HFFc6 (cell line): ENCODE measurements at places on chromosomes 7 and 10.

DNA sequence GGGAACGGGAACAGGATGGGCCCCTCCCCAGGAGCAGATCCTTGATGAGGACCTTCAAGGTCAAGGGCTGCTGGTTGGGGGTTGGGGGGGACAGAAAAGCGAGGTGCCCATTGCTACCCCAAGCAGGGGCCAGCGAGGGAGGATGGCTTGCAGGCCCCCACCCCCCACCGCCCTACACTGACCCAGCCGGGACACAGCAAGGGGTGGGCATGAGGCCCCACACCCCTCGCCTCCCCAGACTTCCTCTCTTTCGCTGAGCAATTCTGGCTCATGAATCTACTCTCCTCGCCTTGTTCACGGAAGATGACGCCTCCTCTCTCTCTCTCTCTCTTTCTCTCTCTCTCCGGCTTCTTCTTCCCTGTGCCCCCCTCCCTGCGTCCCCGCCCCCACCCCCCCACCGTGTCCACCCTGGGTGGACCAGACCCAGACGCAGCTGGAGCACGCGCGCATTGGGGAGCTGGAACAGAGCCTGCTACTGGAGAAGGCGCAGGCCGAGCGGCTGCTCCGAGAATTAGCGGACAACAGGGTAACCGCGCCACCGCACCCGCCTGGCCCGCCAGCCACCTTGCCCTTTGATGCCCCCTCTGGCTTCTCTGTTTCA lies 81.1 kb upstream of the GTF2IRD1 start:
- no peak for DNase-seq

DNA sequence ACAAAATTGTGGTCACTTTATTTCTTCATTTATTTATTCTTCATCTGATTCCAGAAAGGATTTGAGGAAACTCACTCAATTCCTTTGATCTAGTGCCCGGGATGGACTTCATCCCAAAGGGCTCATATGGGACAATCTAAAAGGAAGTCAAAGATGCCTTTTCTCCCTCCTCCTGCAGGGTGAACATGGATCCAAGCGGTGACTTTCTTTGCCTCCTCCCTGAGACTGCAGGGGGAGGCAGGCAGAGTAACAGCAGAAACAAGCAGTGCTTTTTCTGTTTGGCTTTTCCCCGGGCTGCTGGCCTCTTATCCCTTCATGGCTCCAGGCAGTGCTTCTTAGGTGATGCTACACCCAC lies 10.0 kb upstream of the DNMBP start:
- DNase-seq, result no peak

- DNase-seq, result peak; percentile 3
Measured at GRCh38 chr10:61608255-61609033, 54.3 kb upstream of the CABCOCO1 start.

DNA sequence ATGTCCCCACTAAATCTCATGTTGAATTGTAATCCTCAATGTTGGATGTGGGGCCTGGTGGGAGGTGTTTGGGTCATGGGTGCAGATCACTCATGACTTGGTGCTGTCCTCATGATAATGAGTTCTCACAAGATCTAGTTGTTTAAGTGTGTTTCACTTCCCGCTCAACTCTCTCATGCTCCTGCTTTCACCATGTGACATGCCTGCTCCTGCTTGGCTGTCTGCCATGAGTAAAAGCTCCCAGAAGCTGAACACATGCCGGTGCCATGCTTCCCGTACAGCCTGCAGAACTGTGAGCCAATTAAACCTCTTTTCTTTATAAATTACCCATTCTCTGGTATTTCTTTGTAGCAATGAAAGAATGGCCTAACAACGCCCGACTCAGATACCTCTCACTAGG lies 6.2 kb upstream of the PSTK start:
- no peak for DNase-seq

DNA sequence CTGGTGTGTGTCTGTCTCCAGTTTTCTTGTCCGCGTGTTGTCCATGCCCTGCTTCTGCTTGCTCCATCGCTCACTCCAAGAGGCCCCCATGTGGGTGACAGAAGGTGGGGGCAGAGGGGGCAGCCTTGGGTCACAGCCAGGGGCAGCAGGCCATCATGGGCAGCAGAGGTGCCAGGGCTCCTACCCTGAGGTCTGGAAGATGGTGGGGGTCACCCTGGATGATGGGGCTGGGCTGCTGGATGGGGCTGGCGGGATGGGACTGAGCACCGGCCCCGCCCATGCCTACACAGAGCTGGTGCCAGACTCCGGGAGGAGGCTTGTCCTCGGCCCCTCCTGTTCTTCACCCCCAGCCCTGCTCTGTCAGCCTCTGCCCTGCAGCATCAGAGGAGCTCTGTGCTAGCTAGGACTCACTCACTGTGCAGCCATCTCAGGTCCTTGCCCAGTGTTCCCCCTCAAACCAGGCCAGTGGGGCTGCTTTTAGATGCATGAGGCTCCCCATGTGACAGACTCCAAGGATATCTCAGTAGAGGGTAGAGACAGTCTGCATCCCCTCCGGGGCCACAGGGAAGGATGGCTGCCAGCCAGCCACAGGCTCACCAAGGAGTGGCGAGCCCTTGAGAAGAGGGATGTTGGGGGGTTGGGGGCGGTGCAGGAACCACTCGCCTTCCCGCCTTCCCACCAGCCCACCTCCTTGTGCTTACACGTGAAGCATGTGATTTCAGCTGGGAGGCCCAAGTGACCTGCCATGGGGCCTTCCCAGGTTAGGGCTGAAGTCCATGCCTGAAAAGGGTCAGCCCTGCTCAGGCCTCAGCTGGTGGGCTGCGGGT lies 35.5 kb upstream of the PPIF start:
- no peak for DNase-seq

DNA sequence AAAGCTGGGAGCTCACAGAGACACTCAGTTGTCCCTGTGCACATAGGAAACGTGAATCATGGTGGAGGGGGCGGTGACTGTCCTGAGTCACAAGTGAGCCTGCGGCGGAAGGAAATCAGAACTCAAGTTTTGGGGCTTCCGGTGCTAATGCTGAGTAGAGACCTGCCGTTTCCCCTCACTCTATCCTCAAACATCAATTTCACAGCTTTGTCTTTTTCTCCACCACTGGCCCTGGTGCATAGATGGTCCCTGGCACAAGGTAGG lies 21.9 kb downstream of the ADCYAP1R1 start:
- DNase-seq, result peak; percentile 12

- peak; percentile 70 for DNase-seq
Measured at GRCh38 chr10:104337985-104338735, at the start of gene ITPRIP. TSS of gene ITPRIP (minus strand) at chr10:104338465. CDS start at chr10:104316051, 22,414 bp downstream.

DNA sequence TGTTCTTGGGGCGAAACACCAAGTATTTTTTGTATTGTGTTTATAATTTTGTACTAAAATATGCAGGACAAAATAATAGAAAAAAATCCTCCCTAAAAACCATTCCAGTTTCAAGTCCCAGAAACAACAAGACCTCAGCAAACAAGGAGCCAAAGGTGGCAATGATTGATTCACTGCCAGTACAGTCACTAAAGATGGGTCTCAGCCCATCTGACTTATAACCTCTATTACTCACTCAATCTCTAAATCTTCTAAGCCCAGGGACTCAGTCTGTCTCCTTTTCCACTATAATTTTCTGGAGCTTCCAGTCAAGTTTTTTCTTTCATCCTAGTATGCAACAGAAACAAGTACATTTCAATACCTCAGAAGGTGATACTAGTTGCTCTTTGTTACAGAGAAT lies 33.3 kb downstream of the SNX13 start:
- peak; percentile 3 for DNase-seq

DNA sequence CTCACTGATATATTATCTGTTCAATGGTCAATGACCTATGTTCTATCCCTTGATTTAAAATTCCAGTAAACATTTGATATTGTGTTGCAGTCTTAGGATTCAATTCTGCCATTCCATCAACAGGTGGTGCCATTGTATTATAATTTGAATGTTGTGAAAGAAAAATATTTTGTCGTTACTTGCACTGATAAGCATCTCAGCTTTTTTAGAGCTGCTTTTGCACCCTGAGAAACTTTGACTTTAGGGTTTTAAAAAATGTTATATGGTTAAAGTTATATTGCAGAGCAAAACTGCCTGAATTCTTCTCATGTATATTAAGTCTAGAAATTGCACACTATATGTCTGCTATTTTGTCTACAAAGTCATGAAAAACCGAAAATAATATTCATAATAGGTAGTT lies 18.8 kb upstream of the MINDY3 start:
- DNase-seq, result peak; percentile 46

- no peak for DNase-seq
Measured at GRCh38 chr10:6704896-6705295, 124.8 kb upstream of the PRKCQ start.

GRCh38 chr7:137846827-137847567 lies at the start of gene DGKI:
TSS of gene DGKI (minus strand) at chr7:137846974.
- no peak for DNase-seq

- peak; percentile 28 for DNase-seq
Measured at GRCh38 chr10:112361951-112362751, 11.8 kb upstream of the ACSL5 start.
